ENCODE measurements at places on chromosomes 6 and 20.
A peak's percentile ranks its signal among the peaks of the same experiment; 100 is the strongest.

DNA sequence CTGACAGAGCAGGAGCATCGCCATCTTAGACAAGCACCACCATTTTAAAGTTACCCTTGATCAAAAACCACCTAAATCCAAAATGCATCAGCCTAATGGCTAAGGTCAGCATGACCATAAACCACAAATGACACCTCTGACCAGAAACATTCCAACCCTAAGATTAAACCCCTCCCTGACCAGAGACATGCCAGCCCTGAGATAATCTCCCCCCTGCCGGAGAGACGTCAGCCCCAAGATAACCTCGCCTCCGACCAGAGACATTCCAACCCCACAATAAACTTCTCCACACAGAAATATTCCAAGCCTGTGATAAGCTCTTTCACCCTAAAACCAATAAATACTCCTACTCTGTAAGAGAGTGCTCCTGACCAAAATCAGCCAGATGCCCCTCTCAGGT lies 53.5 kb downstream of the PXDC1 start:
- DNase-seq: no peak

DNA sequence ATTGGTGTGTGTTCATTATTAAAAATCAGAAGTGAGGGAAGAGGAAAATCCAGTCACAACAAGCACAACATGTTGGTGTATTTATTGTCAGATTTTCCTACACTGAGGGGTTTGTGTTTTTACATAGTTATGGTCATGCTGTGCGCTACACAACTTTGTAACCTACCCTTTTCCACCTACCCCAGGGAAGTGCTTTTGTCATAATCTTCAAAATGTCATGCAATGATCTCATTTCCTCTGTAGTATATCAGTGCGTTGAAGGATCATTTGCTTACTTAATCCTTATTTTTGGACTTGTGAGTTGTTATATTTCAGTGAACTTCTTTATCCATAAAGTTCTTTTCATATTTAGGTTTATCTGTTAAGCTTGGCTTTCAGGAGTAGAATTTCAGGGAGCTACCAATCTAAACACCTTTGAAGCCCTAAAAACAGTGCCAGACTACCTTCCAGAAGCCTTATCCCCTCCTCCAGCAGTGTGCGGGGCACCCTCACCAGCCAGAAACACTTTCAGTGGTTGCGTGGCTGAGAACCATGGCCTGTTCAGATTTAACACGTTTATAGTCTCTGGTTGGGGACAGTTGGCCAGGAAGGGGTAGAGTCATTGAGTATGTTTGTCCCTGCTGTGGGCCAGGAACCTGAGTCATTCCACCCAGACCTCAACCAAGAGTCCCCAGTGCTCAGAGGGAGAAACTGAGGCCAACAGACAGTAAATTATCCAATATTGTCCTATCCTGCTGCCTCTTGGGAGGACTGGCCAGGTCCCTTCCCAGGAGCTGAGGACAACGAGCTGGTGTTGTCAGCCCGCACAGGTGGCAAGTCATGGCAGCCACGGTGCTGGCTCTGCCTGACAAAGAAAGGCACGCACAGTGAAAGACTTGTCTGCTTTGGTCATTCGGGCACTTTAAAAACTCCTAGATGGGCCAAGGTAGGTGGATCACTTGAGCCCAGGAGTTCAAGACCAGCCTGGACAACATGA lies 40.3 kb downstream of the STK35 start:
- no peak for DNase-seq

DNA sequence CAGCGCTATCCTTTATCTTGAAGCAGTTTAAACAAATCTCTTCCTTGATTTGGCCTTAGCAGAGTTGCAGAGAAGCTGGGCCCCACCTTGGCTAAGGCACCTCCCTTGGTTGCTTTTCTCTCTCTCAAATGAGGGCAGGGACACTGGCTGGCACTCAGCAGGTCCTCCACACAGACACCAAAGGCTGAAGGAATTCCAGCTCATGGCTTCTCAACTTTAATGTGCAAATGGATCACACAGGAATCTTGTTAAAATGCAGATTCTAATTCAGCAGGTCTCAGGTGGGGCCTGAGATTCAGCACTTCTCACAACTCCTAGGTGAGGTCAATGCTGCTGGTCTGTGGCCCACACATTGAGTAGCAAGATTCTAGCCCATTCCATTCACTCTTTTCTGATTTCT lies 25.7 kb downstream of the RIMS4 start:
- DNase-seq: no peak

- no peak for DNase-seq
Observed at GRCh38 chr20:21920211-21920610, 214.7 kb downstream of the PAX1 start.

- DNase-seq: no peak
Observed at GRCh38 chr6:44053106-44053756, 74.0 kb downstream of the MRPL14 start.

- no peak for DNase-seq
Observed at GRCh38 chr6:83176246-83176645, 16.8 kb downstream of the PGM3 start.

DNA sequence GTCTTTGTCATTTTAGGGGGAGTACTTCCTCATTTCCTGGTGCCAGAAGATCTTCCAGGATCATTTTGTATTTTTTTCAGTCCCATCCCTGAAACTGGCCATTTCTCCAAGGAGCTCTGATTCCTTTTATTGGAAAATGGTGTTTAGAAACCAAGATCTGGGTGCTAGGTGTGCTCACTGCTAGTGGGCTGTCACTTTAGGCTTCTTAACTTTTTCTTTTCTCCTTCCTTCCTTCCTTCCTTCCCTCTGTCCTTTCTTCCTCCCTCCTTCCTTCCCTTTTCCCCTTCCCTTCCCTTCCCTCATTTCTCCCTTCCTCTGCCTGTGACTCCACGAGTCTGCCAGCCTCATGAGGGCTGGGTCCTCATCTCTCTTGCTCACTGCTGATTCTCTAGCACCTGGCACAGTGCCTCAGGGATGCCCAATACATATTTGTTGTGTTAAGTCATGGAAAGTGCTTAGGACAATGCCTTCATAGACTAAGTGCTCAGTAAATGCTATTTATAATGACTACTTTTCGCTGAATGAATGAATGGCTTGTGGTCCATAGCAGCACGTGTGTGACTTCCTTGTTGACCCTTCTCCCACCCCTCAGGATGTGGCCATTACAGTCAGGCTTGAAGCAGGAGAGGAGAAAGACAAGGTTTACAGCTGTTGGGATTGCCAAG lies 36.9 kb downstream of the APCDD1L start:
- DNase-seq: no peak

- no peak for DNase-seq
Observed at GRCh38 chr6:28922004-28922820, 1.6 kb downstream of the TRIM27 start.

GRCh38 chr20:49987868-49988690 lies 5.3 kb downstream of the SNAI1 start:
- no peak for DNase-seq

DNA sequence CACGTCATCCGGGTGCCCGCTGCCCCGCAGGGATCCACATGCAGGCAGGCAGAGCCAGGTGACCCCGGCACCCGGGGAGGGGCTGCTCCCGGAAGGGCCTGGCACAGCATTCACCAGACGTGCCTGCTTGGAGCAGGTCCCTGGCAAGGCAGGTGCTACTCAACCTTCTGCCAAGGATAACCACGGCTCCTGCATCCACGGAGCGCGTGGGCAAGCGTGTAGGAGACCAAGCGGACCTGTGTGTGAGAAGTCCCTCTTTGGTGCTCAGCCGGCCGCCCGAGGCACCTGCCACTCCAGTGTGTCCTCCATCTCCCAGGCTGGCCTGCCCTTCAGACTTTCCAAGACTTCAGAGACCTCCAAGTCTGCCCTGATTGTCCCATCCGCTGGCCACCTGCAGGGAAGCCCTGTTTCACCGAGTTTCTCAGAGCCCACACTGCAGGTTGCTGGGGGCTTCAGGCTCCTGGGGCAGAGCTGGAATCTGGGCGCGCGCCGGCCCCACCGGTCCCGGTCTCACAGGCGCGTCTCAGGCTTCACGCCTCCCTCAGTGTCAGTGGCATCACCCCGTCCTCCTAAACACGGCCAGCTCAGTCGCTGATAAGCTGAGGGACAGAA lies 124.3 kb downstream of the DLL1 start:
- no peak for DNase-seq

DNA sequence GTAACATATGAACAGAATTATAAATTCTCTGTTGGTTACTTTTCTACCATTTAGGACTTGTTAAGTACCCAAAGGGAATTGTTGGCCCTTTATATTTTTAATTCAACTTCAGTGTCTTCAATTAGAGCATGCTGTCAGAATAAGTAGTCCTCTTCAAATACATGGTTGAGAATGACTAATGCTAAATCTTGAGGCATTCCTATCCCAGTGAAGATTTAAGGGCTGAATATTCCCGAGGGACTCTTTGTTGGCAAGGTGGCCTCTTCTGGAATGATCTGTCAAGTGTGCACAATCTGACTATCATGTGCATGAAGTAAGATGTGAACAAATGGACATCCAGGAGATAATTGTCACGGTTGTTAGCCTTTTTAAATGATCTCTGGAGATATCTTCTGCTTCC lies 421.7 kb downstream of the BMP2 start:
- DNase-seq: no peak

GRCh38 chr6:111061508-111061907 lies 25.8 kb upstream of the SLC16A10 start:
- no peak for DNase-seq

DNA sequence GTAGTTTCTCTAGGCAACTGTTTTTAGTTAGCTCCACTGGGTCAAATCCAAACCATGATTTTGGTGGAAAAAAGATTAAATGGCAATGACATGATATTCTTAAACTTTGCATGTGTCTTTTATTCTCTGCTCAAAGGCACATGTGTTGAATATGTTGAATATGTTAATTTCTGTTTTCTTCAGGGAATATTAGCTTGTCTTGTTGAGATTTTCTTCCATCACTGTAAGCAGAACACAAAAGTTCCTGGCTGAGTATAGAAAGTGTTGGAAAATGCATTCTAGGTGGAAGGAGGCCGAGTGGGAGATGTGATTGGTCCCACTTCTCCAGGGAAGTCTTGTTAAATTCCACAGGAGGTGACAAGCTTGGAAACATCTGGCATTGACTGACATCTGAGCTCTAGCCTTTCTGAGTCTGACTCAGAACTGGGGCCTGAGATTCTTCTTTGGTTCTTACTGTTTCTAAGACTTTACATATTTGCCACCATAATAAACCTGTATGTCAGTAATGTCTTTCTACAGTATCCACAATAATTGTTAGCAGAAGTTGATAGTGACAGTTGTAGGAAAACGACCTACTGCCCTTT lies 81.1 kb downstream of the LAMA4 start:
- no peak for DNase-seq

GRCh38 chr6:158584236-158584651 lies 24.4 kb downstream of the TMEM181 start:
- DNase-seq: peak; percentile 30

DNA sequence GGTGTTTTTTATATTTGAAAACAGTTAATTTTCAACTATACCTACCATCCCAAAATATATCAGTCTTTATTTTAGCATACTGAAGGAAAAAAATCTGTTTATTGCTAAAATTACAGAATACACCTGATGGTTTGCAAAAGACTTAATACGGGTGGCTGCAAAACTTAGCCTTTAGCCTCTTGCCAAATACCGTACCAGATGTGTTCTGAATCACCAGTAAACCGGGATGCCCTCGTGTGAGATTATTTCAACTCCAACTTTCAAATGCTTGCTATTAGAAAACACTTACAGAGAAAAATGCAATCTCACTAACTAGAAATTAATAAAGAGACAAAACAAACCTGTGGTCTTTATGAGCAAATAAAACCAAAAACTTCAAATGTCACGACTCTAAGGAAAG lies 36.0 kb downstream of the REV3L start:
- no peak for DNase-seq

DNA sequence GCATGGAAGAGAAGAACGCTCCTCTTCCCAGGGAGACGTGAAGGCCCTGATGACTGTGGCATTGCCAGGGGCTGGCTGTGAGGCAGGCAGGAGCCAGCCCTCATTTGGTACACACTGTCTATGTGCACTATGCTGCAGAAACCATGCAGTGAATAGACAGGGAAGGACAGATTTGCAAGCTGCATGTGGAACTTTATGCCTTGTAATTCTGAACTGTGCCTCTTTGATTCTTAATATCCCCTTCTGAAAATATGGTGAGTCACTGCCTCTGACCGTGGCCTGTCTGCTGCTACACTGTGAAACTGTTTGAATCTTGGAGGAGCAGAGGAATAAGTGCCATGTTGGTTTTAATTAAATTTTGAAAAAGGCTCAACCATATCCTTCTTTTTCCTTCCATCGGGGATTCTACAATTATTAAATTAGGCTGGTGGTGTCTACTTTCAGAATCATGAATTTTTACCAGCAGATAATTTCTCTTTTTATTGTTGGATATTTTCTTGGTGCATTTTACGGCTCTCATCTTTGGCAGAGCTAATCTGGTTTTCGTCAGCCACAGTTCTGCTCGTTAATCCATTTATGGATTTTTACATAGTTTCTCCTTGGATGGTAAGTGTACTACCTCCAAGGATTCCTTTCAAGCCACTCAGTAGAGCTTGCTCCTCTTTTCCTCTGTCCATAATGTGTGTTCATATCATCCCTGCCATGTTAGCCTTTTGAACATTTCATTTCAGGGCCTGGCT lies 301.0 kb upstream of the SLC35B3 start:
- no peak for DNase-seq

GRCh38 chr20:48843057-48843806 lies 15.4 kb upstream of the PREX1 start:
- DNase-seq: no peak

GRCh38 chr6:36241728-36242127 lies 28.1 kb upstream of the PNPLA1 start:
- DNase-seq: no peak

- no peak for DNase-seq
Observed at GRCh38 chr20:53515749-53516148, 77.9 kb downstream of the ZNF217 start.

GRCh38 chr6:148446681-148447080 lies 104.0 kb downstream of the SASH1 start:
- no peak for DNase-seq

DNA sequence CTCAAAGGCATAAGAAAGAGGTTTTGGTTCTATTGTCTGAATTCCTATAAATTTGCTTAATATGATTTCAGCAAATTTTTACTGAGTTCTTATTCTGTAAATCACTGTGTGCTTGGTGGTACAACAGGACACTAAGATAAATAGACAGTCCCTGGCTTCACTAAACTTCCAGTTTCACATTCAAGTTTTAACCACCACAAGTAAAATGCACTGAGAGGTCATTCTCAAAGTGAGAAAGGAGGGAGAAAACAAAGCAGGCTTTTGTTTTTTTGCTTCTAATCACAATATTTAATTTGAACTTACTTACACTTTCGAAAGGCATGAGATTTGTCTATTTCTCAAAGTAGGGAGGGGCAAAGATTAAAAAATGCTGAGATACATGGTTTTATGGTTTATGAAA lies 445.7 kb downstream of the CDC5L start:
- no peak for DNase-seq

- DNase-seq: no peak
Observed at GRCh38 chr20:61580958-61581824, 329.1 kb downstream of the CDH4 start.

Measured in midbrain (tissue), 1 donor.